Thoracic aorta (tissue), 2 donors: ENCODE measurements at places on chromosomes 2 and 18. TPM values are rescaled to one million over a fixed set of nuclear protein-coding genes. Genes with fewer than 3 reads are reported as not detected.

CCDC102B gene
- total RNA-seq, result 24.6 TPM

- no peak overlapping the region for H3K27ac ChIP-seq
- H3K4me1 ChIP-seq, result peaks cover 9% of the 10 kb centered on the region
- no peaks in the 10 kb centered on the region for H3K27me3 ChIP-seq
- H3K36me3 ChIP-seq, result no peaks in the 10 kb centered on the region
- H3K4me3 ChIP-seq, result no peak overlapping the region
Observed at GRCh38 chr2:219356834-219357233, 24.3 kb upstream of the RESP18 start.

GRCh38 chr18:65938592-65939372 is 188.0 kb downstream of the CDH7 start:
- H3K27me3 ChIP-seq, result no peaks in the 10 kb centered on the region
- no peak overlapping the region for H3K27ac ChIP-seq
- no peaks in the 10 kb centered on the region for H3K4me1 ChIP-seq
- H3K4me3 ChIP-seq, result no peak overlapping the region
- no peaks in the 10 kb centered on the region for H3K36me3 ChIP-seq

OTX1 gene
- total RNA-seq, result not detected

ABHD1 gene
- not detected for total RNA-seq

DNA sequence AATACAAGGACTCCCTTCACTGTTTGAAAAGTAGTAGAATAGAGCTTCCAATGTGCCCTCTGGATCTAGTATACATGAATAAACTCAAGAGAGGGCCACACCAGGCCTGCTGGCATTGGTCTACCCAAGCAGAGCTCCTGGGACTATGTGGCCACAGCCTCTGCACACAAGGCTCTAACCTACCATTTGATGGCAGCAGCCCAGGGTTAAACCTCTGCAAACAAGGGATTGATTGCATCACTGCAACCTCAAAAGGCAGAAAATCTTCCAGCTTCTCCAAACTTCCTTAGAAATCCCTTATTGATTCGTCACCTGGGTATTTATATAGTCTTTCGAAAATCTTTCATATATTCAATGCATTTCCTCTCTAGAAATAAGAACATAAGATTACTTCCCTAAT is 147.6 kb upstream of the SETBP1 start:
- no peak overlapping the region for H3K4me3 ChIP-seq
- H3K36me3 ChIP-seq, result no peaks in the 10 kb centered on the region
- no peaks in the 10 kb centered on the region for H3K27me3 ChIP-seq
- peaks cover 26% of the 10 kb centered on the region for H3K4me1 ChIP-seq
- no peak overlapping the region for H3K27ac ChIP-seq

DNA sequence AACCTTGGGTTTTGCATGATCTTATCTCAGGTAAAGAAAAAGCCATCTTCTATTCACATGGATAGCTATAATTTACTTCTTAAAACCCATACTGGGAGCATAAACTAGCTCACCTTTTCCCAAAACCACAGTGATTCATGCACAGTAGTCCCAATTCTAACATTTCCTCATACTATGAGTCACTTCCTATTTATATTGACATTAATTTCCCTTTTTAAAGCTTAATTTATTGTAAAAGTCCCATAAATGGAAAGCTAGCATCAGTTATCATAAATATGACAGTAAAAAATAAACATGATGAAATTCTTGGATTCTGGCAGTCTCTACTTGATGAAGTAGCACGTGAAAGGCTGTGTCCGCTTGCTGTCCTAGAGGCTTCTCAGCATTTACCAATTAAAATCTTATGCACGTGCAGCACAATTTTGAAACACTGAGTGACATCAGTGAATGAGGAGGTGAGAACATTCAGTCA is 180.1 kb downstream of the CDH2 start:
- no peak overlapping the region for H3K4me3 ChIP-seq
- DNase-seq, result no peak
- no peak overlapping the region for H3K27ac ChIP-seq
- H3K4me1 ChIP-seq, result no peaks in the 10 kb centered on the region

GRCh38 chr2:43052204-43052943 is 174.0 kb downstream of the ZFP36L2 start:
- no peaks in the 10 kb centered on the region for H3K27me3 ChIP-seq
- H3K4me3 ChIP-seq, result no peak overlapping the region
- DNase-seq, result no peak
- H3K27ac ChIP-seq, result no peak overlapping the region
- H3K4me1 ChIP-seq, result peaks cover 24% of the 10 kb centered on the region
- H3K36me3 ChIP-seq, result no peaks in the 10 kb centered on the region

RAB27B gene
- 0.95 TPM for total RNA-seq

- no peaks in the 10 kb centered on the region for H3K4me1 ChIP-seq
- H3K27ac ChIP-seq, result no peak overlapping the region
- H3K36me3 ChIP-seq, result no peaks in the 10 kb centered on the region
- no peak overlapping the region for H3K4me3 ChIP-seq
- no peak for DNase-seq
- no peaks in the 10 kb centered on the region for H3K27me3 ChIP-seq
Observed at GRCh38 chr18:63465059-63465458, 11.7 kb upstream of the SERPINB5 start.

- no peak for DNase-seq
- no peak overlapping the region for H3K4me3 ChIP-seq
- peaks cover 40% of the 10 kb centered on the region for H3K4me1 ChIP-seq
- no peak overlapping the region for H3K27ac ChIP-seq
Observed at GRCh38 chr18:75253043-75253442, 42.4 kb downstream of the TSHZ1 start.

UGT1A7 gene
- total RNA-seq, result 0.35 TPM

DNA sequence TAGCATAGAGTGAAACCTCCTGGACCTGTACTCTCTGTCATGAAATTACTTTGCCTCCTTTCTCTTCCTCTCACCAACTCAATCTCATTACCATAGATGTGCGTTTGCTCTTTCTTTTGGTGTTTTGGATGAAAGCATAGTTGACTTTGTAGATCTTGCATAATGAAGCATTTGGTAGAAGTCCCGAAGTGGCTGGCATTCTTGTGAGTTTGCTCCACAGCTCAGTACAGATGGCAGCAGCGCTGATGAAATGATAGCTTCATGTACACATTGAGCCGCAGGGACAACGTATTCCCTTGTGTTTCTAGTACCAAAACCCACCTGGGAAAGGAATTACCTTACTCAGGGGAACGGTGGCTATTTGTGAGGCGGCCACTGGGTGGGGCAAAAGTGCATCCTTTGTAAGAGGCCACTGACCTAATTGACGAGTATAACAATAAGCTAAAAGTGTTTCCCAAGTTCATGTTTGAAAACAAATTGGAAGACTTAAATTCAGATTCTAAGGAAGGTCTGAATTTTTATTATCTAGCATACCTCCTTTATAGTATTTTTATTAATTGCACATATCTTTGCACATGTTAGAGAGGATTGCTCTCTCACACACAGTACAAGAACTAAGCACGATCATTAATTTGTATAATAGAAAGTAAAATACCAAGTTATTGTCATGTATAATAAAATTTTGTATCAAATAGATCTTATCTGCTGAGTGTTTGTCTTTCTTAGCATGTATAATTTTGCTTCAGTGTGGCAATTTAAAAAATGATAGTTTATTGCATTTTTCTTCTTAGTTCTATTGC is 25.4 kb upstream of the CDH7 start:
- no peak overlapping the region for H3K4me3 ChIP-seq
- H3K27ac ChIP-seq, result no peak overlapping the region
- no peaks in the 10 kb centered on the region for H3K36me3 ChIP-seq
- no peaks in the 10 kb centered on the region for H3K4me1 ChIP-seq
- no peaks in the 10 kb centered on the region for H3K27me3 ChIP-seq

- peak overlapping the region; percentile 99 for H3K27ac ChIP-seq
- H3K4me3 ChIP-seq, result peak overlapping the region; percentile 51
- H3K4me1 ChIP-seq, result peaks cover 39% of the 10 kb centered on the region
- DNase-seq, result peak; percentile 79
Observed at GRCh38 chr2:102063487-102063911, 71.7 kb downstream of the IL1R2 start.

- no peaks in the 10 kb centered on the region for H3K27me3 ChIP-seq
- no peak overlapping the region for H3K4me3 ChIP-seq
- no peaks in the 10 kb centered on the region for H3K4me1 ChIP-seq
- H3K36me3 ChIP-seq, result no peaks in the 10 kb centered on the region
- H3K27ac ChIP-seq, result no peak overlapping the region
- DNase-seq, result no peak
Observed at GRCh38 chr18:49745045-49746014, 68.0 kb downstream of the ACAA2 start.
